Stimulated activated CD8-positive, alpha-beta memory T cell treated with anti-CD3 and anti-CD28 coated beads, Interleukin-7, amount 100 ng/mL, for 4 hours (primary cell): ENCODE measurements at places on chromosomes 4 and X.
A peak's percentile ranks its signal among the peaks of the same experiment; 100 is the strongest.

GRCh38 chrX:19887911-19888879 lies 795 bp upstream of the SH3KBP1 start:
- peak; percentile 27 for DNase-seq

- no peak for DNase-seq
Measured at GRCh38 chr4:14867847-14868246, 134.4 kb upstream of the CPEB2 start.

- no peak for DNase-seq
Measured at GRCh38 chr4:86497980-86498862, 95.9 kb upstream of the PTPN13 start.

DNA sequence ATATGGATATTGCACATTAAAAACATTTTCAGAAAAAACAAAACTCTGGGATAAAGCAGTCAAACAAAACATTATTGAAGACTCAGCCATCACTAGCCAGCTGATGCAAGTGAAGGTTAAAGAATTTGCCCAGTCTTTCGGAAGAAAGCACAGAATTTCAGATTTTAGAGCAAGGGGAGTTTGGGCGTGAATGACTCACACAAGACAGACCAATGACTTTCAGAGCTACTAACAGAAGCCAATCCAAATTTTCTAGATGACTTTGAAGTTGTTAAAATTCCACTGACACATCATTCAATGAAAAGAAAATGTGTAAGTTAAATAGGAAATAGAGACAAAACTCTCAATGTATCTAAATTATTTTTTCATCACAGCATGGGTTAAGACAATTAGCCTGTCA lies 4.0 kb downstream of the MRFAP1L1 start:
- no peak for DNase-seq

- DNase-seq = no peak
Measured at GRCh38 chr4:153261914-153262313, 57.7 kb downstream of the TRIM2 start.

- no peak for DNase-seq
Measured at GRCh38 chrX:115639334-115639880, 78.4 kb downstream of the PLS3 start.

DNA sequence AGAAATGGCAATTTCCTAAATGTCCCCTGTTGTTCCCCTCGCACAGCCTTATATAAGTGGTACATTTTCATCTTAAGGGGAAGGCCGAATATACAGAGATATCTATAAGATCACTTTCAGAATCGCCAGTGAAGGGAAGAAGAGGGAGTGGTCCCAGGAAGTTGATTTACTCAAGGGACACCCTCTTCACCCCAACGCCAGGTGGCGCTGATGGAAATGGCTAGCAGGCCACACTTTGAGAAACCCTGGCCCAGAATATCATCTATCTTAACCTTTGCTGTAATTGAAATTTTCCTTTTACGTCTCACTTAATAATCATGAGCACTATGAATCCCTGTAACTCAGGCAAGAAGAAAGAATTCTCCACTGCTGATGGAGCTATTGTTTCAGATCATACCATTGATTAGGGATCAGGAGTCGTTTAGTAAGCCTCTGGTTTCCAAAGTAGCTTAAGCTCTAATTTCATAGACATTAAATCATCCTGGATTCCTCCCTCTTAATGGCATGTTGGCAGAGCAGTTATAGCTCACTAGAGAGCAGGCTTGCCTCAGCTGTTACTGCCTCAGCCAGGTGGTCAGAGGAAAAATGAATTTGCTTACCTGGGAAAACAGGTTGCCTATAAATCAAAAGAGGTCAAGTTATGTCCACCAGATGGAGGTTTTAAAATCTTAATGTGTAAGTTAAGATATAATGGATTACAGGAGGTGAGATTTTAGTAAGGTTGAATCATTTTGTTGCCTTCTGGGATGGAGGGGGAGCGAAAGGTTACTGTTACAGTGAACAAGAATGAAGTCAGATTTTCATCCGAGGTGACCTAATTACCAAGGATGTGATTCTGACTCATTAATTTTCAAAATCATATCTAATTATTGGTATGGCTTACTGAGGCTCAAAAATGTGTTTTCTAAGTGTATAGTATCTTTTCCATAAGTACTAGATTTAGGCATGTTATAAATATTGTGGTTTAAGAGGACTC lies 941.2 kb upstream of the TENM3 start:
- no peak for DNase-seq

DNA sequence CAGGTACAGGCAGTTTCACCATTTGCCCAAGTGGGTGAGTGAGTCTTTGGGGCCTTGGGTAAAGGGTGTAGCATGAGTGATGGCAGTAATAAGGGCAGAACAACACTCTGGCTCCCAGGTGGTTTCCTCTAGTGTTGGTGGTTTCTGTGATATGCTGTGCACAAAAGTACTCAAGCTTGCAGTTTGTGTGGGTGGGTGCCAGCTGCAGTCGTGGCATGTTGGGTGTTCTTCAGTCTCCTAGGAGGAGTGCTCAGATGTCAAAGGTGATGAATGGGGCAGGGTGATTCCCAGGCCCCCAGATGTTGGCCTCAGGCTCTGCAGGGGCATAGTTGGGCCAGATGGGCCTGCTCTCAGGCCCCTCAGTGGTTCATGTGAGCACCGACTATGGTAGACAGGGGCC lies 166.1 kb upstream of the KLF8 start:
- DNase-seq = no peak

DNA sequence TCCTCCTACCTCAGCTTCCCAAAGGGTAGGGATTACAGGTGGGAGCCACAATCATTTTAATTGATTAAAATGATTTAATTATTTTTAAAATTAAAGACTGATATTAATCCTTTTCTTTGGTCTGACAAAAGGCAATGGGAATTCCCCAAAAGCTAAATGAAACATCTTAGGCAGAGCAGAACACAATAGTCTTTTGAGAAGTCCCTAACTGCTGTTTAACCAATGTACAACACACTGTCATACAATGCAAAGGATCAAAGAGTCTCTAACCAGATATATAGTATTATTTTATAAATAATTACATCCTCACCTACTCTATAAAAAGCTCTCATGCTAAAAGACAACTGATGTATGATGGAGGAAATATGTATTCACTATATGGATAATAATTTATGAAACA lies 47.0 kb downstream of the THAP9 start:
- no peak for DNase-seq

DNA sequence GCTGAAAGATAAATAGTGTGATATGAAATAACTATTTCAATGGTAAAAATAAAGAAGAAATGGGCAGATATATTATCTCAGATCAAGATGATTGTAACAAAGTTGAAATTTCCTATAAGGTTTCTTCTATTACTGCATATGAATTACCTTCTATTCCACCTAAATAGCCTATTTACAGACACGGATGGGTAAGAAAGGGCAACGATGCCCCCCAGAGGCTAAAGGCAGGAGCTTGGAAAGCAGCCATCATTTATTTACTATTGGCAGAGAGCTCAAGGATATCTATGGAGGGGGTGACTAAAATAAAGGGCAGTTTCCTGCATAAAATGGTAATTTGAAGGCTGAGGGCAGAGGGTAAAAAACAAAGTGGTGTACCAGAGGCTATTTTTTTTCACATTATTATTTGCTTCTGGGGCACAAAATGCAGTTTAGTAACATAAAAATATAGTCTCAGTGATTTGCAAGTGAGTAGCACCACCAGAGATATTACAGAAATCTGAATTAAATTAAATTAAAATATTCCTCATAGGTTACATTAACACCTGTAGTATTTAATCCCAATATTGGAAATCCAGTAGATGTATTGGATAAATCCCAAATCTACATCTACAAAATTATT lies 123.1 kb downstream of the BTC start:
- peak; percentile 6 for DNase-seq

DNA sequence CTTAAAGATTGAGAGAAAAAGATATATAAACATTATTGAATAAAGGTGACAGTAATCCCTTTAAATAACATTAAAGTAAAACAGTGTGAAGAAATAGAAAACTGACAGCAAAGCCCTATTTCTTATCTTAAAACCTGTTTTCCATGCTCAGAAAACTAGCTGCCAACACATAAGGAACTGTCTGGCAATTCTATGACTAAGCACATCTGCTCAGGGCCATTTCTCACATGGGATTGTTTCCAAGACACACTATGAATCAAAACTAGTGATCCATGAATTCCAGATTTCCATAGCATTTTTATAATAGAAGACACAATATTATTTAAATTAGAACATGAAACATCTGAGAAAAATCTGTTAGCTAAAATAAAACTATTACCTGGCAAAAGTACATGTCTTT lies 113.4 kb downstream of the SCLT1 start:
- DNase-seq = no peak

GRCh38 chrX:122565952-122566351 lies 618.1 kb upstream of the GRIA3 start:
- DNase-seq = no peak

GRCh38 chrX:103879339-103879738 lies 47.3 kb upstream of the RAB9B start:
- DNase-seq = no peak

GRCh38 chrX:51361251-51361650 lies 28.6 kb downstream of the NUDT10 start:
- no peak for DNase-seq

- no peak for DNase-seq
Measured at GRCh38 chr4:144646523-144647094, 653 bp downstream of the HHIP start.

GRCh38 chrX:23820235-23820782 lies 37.3 kb downstream of the SAT1 start:
- no peak for DNase-seq

- DNase-seq = no peak
Measured at GRCh38 chr4:51942833-51943215, 77.3 kb downstream of the LRRC66 start.

GRCh38 chr4:141565379-141566089 lies 70.8 kb upstream of the IL15 start:
- DNase-seq = no peak

- no peak for DNase-seq
Measured at GRCh38 chr4:174084542-174084941, 198.9 kb downstream of the FBXO8 start.

DNA sequence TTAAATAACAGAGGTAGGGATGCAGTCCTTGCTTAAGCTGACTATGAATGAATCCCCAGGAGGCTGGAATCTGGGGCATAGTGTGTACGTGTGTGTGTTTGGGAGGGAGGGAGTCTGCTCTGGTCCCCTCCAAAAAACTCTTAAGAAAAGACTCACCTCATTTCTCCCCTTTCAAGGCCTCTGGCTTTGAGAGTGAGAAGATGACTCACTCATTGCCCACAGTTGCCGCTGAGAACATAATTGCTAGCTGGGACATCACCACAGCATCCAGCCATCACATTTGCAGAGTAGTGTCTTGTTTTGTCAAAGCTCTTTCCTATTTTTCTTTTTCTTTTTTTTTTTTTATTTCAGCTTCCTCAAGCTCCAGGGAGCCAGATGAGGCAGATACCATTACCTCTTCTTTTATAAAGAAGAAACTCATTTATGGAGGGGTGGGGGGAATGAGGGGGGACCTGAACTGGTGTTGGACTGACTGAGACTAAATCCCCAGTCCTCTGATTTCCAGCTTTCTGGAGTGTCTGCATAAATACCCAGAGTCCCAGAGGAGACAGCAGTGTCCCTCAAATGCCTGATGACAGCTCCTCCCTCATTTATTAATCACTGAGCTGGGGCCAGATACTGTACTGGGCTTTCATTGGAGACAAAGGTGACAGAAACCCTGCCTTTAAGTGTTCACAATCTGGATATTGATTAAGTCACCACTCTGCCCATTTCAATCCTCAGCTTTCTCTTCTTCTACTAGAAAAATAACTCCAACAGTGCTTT lies 61.9 kb upstream of the LAS1L start:
- DNase-seq = peak; percentile 50
